Activated CD4-positive, alpha-beta T cell treated with anti-CD3 and anti-CD28 coated beads, Interleukin-2, amount 50 U/mL, for 4 hours (primary cell): ENCODE measurements at places on chromosomes 3 and 15.

- no peak for DNase-seq
Observed at GRCh38 chr3:12994357-12994606, 78.9 kb downstream of the IQSEC1 start.

DNA sequence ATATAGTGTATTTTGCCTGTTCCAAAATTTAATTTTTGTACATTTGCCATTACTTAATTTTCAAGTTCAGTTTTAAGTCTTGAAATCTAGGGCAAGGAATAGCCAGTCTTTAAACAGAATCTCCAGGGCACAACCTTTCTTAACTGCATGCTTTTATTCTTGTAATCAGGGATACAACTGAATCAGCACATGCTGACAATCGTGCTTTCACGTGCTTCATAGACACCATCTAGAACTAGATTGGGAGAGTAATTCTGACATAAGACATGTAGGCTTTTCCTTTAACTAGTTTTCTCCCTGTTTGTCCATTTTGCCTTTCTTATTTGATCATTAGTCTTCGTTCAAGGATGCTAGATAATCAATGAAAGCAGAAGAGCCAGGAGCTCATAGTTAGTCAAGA is 650.4 kb upstream of the CADM2 start:
- DNase-seq = no peak

GRCh38 chr3:21989341-21990042 is 238.5 kb upstream of the ZNF385D start:
- no peak for DNase-seq

DNA sequence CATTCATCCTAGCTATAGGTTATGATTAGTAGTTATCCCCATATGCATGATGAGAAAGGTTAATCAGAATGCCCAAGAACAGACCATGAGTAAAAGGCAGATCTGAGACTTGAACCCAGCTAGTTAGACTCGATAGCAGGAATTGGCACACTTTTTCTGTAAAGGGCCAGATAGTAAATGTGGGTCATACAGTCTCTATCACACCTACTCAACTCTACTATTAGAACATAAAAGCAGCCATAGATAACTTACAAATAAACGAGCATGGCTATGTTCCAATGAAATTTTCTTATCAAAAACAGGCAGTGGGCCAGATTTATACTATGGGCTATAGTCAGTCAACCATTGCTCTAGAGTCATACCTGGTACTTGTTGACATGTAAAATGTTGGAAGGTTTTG is 24.6 kb downstream of the POLG start:
- DNase-seq = no peak

DNA sequence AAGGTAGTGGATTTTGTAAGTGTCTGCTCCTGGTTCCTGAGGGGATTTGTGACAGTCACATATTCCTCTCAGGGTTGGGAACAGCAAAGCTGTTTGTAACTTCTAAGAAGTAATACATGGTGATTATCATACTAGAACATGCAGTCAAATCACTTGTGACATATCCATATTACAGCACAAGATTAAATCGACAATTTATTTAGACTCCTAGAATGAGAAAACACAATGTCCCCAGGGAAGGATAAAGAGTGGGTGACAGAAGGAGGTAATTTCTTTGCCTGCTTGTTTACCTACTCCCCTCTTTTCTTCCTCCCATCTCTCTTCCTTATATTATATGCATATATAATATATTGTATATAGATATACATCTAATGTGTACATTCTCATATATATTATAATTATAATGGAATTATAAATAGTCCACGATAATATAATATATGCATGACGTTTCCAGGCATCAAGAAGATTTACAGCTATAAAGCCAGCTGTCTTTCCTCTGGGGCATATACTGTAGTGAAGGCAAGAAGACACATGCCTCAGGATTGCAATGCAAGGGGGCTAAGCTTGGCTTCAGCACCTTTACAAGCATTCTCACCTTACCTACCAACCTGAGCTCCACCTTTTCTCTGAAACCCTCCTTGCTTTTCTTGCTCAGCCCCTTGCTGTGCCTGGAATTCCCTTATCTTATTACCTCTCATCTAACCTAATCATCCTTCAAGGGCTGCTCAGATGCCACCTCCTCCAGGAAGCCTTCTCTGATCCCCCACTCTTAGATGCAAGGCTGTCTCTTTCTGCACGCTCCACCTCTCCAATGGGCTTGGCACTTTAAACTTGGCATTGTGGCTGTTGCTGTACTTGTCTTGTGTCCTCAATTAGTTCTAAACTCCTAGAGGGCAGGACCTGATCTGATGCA is 73.1 kb upstream of the PIAS1 start:
- DNase-seq = no peak

- no peak for DNase-seq
Observed at GRCh38 chr15:81258455-81258854, 61.8 kb downstream of the IL16 start.
